ENCODE measurements at places on chromosomes 13 and 19.

DNA sequence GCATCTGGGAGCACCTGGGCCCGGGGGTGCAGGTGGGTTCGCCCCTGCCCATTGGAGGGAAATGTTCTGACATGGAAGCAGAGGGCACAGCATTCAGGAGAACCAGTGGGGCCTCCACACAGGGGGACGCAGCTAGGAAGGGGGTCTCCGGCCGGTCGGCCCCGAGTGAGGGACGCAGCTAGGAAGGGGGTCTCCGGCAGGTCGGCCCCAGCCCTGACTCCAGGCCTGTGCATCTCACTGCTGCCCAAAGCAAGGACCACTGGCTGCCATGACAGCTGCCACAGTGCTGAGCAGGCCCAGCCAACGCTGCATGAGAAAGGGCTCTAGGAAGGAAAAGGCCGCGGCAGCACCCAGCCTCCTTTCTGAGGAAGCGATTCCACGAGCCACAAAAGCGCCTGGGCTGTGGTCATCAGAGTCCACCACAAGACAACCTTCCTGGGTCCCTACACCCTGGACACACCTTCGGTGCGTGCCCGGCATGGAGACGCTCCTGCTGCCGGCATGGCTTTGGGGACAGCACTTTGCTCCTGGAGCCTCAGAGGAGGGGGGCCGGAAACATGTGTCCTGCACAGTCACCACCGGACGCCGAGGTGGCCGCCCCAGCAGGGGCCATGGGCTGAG is 9.7 kb downstream of the RASA3 start:
- DNase-seq = no peak

DNA sequence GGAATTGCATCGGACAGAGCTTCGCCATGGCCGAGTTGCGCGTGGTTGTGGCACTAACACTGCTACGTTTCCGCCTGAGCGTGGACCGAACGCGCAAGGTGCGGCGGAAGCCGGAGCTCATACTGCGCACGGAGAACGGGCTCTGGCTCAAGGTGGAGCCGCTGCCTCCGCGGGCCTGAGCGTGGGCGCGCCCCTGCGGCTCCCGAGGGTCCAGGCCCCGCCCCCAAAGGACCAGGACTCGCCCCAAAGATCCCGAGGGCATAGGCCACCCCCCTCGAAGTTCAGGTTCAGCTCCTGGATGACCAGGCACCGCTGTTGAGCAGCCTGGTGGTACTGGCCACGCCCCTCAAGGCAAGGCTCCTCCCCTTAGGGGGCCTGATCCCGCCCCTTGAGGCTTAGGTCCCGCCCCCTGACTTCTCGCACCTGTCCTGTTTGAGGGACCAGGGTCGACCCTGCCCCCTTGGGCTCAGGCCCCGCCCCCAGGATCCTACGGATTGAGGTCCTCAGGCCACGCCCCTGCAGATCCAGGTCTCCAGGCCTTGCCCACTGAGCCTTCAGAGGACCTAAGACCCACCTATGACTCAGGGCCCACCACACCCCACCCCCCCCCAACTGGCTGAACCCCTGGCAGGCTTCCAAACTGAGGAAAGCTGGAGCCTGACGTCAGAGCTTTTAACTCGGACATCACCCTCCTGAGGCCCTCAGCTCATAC is 43.1 kb downstream of the CYP4F22 start:
- DNase-seq = no peak

- DNase-seq = no peak
Observed at GRCh38 chr13:42229287-42229686, 42.7 kb upstream of the AKAP11 start.

DNA sequence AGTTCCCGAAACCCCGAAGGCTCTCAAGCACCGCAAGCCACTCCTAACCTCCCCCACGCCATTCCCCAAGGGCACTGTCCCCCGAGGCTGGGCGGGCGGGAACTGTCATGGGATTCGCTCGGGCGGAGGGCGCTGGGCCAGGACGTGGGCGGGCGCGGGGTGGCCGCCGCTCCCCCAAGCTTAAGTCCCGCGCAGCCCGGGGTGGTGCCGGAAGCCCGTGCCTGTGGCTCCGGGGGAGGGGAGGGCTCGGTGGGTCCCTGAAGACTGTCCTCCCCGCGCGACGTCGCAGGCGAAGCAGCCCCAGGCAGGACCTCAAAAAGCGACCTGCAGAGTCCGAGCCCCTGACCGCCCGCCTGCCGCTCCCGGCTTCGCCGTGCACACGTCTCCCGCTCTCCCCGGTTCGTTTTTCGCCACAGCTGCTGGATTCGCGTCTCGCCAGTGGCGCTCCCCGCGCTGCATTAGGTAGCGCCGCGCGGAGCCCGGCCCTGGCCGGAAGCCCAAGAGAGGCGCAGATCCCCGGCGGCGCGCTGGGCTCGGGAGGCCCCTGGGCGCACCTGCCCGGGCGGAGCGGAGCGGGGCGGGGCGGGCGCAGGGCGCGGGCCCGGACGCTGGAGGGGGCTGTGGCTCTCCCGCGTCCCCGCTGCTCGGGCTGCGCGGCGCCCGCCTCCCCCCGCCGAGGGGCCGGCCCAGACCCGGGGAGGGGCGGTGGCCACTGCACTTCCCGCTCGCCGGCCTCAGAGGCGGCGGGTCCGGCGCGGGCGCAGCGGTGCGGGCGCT is at the start of gene FARP1:
Gene FARP1, plus strand, starts transcription at position 715 of the 777 bp plus-strand sequence. CDS start 70,149 bp downstream, outside the sequence.
- DNase-seq = peak; percentile 79

- DNase-seq = peak; percentile 54
Observed at GRCh38 chr19:16442386-16443276, 29.1 kb downstream of the EPS15L1 start.

DNA sequence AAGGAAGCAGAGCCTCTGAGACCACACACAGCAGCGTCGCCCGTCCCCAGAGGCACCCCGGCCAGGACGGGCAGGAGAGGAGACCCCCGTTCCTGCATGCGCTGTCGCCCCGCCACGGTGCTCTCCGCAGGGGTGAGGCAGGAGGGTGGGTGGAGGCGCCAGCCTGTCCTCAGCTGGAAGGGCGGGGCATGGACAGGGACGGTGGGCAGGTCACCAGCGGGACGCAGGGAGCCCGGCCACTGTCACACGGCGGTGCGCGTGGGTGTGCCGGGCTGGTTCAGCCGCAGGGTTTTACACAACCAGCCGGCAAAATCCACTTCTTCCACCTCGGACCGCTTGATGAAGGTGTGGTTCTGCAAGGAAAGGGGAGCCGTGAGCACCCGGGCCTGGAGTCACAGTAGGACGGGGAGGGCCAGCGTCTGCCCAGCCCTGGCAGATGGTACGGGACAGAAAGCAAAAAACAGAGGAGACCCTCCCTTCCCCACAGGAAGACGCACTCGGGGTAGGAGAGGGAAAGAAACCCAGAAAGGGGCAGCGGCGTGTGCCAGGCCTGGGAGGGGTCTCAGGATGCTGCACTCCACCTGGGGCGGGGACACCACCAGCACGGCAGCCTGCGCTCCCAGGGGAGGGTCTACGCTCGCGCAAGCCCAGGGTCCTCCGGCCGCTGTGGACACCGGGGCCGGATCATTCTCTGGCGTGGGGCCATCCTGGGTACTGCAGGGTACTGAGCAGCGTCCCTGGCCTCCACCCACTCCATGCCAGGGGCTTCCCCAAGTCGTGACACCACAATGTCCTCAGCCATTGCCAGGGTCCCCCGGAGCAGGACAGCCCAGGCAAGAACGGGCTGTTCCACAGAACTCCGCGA is 23.9 kb upstream of the ZBTB7A start:
- DNase-seq = no peak

GRCh38 chr13:74246487-74246886 is 112.3 kb upstream of the KLF12 start:
- no peak for DNase-seq

- DNase-seq = no peak
Observed at GRCh38 chr13:103157016-103157415, 90.8 kb upstream of the SLC10A2 start.

DNA sequence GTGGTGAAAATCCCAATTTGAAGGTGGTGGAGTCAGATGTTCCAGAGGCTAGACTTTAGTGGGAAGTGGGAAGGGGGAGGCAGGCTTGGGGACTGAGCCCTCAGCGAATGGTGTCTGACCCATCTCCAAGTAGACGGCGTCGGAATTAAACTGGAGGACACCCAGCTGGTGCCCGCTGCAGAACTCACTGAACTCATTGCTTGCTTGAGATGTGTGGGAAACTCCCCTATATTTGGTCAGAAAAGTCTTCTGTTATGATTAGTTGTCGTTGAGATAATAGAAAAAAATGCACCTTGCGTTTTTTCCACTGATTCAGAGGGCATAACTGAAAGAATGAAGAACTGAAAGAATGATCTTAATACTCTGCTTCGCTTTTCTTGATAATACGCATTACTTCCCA is 871 bp upstream of the ZNF583 start:
- no peak for DNase-seq

- DNase-seq = no peak
Observed at GRCh38 chr19:32865326-32865725, 4.2 kb downstream of the SLC7A9 start.

DNA sequence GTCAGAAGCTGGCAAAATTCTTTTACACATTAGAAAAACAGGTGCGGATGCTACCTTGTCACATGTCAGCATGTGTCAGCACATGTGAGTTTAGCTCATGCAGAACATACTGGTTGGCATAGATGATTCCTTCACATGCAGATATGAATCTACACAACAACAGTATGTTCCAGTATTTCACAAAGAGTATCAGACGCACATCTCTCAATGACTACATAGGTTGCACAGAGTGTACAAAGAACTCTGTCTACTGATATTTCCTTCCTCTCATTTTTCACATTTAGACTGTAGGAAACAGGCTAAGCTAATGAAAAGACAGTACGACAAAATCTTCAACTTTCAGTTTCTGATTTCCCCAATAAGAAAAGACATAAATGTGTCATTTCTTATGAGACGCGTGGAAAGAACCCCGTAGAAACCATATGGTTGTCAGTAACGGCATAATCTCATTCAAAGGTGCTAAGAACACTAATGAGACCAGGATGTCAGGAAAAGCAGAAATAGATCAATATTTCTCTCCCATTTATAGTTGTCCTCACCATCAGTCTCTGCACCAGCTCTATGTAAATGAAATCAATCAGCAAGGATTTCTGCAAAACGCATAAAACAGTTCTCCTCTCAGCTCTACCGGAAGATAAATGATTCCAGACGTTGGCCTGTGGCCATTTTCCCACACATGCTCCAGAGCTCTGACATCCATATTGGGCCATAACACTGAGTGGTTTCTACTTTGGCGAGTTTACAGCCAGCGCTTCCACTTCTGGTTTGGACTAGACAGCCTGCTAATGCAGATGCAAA is 81.2 kb downstream of the STARD13 start:
- no peak for DNase-seq

DNA sequence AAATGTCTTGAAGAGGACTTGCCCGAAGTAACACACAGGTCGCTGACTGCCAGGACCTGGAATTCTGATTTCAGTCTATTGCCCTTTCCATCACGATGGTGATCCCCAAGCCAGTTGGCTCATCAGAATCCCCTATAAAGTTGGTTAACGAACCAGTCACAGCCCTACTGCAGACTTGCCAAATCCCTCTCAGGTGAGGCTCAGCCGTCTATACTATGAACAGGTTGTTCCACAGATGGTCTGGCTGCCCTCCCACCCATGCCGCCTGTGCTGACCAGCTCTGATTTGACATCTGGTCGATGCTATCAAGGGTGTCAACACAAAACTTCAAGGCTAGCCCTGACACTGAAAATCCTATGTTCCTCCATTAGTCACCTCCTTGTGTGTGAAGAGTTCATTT is 90.0 kb downstream of the RNASEH2B start:
- no peak for DNase-seq

DNA sequence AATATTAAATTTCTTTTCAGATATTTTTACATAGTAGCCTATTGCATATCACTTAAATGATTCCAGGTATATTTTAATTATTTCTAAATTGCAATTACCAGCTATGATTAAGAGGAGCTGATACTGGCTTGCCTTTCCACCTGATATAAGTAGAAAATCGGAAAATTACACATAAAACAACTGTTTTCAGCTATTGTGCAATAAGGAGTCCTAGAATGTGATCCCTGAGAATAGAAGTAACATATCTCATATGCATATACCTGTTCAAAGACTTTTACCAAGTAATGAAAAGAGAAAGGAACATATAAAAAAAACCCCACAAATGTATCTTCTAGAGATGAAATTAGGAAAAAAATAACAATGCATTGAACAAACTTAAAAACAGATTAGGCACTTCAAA is 1354.6 kb upstream of the PCDH9 start:
- DNase-seq = no peak

GRCh38 chr19:10543420-10544241 is at the start of gene ATG4D:
Gene ATG4D (plus strand): TSS chr19:10543904. CDS start chr19:10544091, 187 bp downstream.
- peak; percentile 90 for DNase-seq

GRCh38 chr19:55485439-55486011 is 537 bp downstream of the NAT14 start:
- DNase-seq = no peak

GRCh38 chr19:16829010-16829821 is at the start of gene SIN3B:
Gene SIN3B (plus strand): TSS chr19:16829398. CDS start chr19:16829421, 23 bp downstream.
- peak; percentile 65 for DNase-seq

DNA sequence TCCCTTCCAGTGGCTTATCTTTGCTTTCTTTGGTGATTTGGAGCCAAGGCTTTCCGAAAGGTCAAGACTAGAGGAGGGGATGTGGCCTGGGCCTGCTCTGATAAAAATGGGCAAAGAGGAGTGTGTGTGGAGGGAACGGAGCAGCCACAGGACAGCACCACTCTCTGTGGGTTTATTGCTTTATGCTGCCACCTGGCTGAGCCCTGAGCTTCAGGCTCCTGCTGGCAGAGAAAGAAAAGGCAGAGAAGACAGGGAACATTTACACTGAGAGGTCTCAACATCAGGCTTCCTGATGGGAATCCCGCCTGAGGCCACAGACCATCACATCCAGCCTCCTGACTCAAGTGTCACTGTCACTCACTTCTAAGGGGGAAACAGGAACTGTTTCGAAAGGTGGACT is 9.2 kb upstream of the GSX1 start:
- no peak for DNase-seq

GRCh38 chr13:74288361-74288911 is 154.2 kb upstream of the KLF12 start:
- no peak for DNase-seq

DNA sequence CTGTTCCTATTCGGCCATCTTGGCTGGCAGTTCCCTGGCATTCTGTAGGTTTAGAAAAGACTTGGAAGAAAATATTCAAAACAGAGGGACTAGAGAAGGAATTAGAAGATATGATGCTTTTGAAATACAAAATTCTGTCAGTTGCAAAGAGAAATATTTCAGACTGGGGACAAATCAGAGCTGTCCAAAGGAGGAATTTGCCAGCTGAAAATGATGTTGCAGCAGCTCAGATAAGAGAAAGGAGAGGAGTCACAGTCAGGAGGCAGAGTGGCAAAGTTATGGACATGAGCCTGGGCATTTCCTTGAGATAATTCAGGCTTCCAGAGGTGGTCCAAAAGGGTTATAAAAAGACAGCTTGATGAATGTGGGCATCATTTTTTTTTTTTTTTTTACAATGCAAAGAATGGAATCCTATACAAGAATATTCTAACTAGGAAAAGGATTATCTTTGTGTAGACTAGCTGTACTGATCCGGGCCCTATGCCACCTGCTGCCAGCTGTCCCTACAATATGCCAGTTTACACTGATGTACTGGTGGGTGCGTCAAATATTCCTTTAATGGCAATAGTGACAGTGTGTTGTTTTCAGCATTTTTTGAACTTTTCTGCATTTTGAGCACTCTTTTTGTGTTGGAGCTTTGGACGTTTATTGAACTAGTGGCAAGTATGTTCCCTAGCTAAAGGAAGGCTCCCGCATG is 31.8 kb upstream of the CBY2 start:
- DNase-seq = no peak
